ENCODE measurements at places on chromosomes 4 and X. TPM values are rescaled to one million over a fixed set of nuclear protein-coding genes. Genes with fewer than 3 reads are reported as not detected.

MXRA5 gene
- 1.6 TPM for total RNA-seq

RASL11B gene
- 1.8 TPM for total RNA-seq

GCNA gene
- 3.6 TPM for total RNA-seq

DNA sequence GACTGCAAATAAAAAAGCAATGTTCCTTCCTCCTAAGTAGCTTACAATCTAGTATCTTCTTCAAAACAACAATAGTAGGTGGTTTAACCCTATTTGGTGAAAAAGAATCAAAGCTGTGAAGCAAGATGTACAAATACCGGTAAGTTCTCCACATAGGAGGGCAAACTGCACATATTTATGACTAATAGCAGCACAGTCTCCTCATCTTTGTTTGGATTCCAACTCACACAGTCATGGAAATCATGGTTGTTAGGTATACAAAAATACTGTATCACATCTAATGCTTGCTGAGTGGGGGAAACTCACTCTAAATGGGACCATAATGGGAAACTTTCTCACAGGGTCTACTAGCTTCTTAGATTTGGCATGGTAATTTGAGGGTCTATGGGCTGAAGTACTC is 597.2 kb downstream of the INPP4B start:
- no peak for DNase-seq

DNA sequence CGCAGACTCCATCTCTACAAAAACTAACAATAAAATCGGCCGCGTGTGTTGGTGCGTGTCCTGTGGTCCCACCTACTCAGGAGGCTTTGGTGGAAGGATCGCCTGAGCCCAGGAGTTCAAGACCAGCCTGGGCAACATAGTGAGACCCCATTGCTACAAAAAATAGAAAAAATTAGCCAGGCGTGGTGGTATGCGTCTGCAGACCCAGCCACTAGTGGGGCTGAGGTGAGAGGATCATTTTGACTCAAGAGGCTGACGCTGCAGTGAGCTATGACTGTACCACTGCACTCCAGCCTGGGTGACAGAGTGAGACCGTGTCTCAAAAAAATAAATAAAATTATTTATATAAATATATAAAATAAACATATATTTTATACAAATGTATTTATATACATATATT is 22.3 kb downstream of the ASMTL start:
- no peak for DNase-seq

DNA sequence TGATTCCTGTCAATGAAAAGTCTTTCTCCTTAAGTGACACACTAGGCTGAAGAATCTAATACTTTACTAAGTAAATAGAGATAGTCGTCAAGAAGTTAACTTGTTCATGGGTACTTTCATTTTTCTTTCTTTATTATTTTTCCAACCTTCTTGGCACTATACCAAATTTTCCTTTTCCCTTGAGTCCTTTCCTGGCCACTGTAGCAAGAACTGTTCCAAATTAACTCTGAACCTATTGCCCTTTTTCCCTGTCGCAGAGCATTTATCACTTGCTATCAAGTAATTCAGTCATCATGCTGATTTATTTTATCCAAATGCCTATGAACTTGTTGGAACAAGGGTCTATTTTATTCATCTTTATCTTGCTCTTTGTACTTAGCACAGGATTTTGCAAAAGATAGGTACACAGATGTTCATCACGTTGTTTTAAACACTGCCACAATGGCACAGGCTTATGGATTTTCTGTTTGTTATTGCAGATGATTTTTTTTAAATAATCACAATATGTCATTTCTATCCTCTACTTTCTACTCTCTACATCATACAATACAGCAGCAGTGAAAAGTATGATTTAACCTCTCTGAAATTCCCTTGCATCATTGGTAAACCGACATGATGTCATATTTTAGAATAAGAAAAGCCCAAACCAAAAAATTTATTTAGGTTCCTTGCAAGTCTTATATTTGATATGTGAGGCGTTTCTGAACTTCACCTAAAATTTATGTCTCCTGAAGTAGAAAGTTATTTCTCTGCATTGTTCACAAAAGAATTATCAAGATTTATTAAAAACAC is 2352.3 kb downstream of the PCDH7 start:
- DNase-seq: no peak

- peak; percentile 46 for DNase-seq
Measured at GRCh38 chr4:9762823-9763475, 18.5 kb upstream of the DRD5 start.

DNA sequence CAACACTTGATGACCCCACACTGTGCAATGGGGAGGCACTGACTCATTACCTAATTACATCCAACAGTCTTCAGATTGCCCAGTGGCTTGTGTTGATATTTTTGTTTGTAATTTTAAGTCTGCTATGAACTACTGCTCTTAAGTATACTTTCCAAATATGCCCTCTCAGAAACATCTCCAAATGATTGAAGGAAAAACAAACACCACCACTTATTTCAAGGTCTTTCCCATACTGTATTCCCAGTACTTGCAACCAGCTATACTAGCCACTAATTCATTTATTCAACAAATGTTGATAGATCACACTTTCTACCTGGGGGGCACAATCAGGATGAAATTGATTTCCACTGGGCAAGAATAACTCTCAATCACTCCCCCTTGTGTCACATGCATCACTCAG is 302.2 kb upstream of the CPEB2 start:
- DNase-seq: no peak

DNA sequence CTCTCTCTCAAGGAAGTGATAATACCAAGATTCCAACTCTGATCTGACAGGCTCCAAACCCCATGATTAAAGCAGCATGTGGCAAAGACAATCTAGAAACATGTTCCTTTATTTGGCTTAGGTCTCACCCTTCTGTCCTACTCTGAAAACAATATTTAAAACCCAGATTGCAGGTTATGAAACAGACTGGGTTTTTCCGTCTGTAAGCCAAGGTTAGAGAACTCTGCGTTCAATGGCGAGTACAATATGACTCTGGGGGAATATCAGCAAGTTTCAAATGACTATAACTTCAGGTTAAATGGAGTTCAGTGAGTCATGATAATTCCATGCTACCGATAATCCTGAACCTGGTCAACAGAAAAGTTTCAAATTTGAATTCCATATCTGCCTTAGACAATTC is 50.8 kb downstream of the ANAPC10 start:
- no peak for DNase-seq

DNA sequence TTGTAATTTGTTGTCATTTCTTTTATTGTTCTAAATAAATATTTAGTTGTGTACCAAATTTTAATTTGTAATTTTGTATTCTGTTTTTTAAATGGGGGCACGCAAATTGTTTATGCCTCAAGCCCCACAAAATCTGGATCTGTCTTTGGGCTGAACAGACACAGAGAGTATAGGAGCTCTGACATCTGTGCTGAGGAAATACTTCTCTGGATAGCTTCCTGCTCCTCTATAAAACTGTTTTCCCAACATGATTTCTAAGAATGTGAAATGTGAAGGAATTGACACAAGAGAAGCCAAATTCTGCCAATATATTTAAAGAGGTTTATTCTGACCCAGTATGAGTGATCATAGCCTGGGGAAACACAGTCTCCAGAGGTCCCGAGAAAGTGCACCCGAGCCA is 93.0 kb downstream of the IL13RA2 start:
- DNase-seq: no peak

GRCh38 chrX:150683536-150684146 is 9.6 kb upstream of the MTMR1 start:
- no peak for DNase-seq

- DNase-seq: no peak
Measured at GRCh38 chr4:175062183-175062592, 144.0 kb downstream of the ADAM29 start.

- DNase-seq: no peak
Measured at GRCh38 chr4:123232439-123232838, 164.2 kb upstream of the SPRY1 start.

DNA sequence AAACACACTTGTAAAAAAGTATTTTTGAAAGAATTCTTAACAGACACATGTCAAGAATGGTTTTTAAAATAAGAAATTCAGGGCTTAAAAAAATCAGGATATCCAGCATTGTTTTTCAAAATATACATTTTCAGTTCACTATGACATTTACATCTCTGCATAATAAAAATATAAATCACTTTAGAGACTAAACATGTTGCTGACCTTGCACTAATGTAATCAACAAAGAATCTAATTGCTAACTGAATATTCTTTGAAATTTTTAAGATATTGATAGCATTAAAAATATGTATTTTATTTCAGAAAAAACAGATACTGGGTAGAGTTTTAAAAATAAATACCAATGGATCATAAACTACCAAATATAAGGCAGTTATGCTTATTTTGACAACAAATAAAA is 26.4 kb downstream of the RPS6KA6 start:
- no peak for DNase-seq
